Right renal pelvis (tissue), 4 donors: ENCODE measurements at places on chromosomes 16 and 17. TPM values are rescaled to one million over a fixed set of nuclear protein-coding genes. Genes with fewer than 3 reads are reported as not detected.

DNA sequence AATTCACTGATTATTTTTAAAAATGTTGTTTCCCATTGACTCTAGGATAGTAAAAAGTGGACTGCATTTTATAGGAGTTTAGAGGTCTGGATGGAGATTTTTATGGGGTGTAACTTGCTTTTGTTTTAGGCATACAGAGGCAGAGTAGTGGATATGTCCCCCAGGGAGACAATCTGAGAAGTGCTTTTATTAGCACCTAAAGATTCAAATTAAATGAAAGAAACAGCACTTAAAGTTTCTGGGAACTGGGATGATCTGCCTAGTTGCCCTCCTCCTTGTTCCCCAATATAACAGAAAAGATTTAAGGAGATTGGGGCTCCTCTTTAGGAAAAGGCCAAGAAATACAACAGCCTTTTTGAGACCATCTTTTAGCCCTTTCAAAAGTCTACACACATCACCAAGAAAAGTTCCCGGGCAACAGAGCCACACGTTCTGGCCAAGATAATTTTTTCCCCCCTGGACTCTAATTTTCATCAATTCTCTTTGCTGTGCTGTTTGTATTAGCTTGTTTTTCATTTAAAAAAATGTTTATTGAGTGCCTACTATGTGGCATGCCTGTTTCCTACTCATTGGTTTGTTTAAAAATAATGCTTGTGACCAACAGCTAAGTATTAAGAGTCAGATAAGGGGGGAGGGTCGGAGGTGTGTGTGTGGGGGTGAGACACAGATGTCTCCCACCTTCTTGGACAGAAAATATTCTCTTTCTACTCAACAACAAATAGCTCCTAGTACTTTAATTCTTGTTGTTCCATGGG, 2.5 kb upstream of the IGF2BP1 start:
- DNase-seq: no peak

DNA sequence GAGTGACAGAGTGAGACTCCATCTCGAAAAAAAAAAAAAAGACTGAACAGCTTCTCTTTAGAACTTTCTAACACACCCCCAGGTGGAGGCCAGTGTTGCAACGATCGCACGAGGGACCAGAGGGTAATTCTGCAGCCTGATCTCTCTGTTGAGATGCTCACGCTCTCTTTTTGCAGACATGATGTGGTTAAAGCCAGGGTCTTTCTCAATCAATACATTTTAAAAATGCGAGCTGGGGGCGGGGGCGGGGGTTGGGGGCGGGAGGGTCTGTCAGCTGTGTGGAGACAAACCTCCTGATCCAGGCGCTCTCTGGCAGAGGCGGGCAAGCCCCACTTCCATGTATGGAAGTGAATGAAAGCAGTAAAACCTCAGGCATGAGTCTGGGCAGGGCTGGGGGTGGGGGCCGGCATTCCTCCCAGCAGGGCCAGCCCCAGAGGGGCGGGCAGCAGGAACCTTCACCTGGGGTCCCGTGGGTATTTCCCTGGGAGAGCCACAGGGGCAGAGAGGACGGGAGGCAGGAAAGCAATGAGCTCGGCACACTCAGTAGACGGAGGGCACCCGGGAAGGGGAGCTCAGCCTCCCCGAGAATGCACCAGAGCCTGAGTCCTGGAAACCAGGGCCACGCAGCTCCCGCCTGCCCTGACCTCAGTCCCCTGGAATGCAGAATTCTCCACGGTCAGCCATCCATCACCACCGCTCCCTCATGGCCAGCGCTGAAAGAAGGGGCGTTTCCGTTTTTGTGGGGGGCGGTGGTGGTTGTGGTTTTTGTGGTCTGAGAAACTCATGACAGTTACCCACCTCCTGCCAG, 28.0 kb downstream of the NXN start:
- DNase-seq: no peak

DNA sequence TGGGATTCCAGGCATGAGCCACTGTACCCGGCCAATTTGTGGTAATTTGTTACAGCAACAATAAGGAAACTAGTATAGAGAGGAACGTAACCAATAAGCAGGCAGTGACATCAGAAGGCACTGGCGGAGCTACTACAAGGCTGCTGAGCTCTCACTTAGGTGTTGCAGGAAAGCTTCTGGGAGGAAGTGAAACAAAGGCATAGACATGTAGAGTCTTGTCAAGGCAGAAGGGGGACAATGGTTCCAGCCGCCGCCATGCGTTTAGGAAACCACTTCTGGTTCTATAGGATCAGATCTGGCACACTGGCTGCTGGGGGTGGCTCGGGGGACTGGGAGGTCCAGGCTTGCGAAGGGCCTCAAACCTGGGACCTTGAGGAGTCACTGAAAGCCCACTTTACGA, 9.4 kb upstream of the CPSF4L start:
- DNase-seq: no peak

DNA sequence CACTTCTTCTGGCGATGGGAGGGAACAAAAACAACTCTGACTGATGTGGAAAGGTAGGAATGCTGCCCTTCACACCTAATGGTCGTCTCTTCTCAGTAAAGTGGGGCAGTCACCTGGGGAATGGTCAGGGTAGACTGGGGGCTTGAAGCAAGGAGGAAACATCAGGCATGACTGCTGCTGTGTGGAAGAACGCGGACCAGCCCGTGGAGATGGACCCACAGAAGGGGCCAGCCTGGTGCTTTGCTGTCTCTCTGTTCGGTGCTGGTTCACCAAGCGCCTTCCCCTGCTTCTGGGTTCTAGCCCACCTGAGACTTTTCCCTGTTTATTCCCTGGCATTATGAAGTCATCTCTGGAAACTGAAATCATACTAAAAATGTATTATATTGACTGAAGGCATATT, 96.2 kb upstream of the DNAH17 start:
- no peak for DNase-seq

- DNase-seq: no peak
These were observed 9.9 kb downstream of the AHSP start for GRCh38 chr16:31537362-31538242.

- no peak for DNase-seq
These were observed 41.7 kb downstream of the TIMM22 start for GRCh38 chr17:1038459-1039122.

- peak; percentile 49 for DNase-seq
These were observed 629 bp upstream of the RNF135 start for GRCh38 chr17:30969989-30970830.

The CCL16 gene
- polyA plus RNA-seq: 0.23 TPM

GRCh38 chr16:30867747-30868146, 26.1 kb downstream of the BCL7C start:
- no peak for DNase-seq

DNA sequence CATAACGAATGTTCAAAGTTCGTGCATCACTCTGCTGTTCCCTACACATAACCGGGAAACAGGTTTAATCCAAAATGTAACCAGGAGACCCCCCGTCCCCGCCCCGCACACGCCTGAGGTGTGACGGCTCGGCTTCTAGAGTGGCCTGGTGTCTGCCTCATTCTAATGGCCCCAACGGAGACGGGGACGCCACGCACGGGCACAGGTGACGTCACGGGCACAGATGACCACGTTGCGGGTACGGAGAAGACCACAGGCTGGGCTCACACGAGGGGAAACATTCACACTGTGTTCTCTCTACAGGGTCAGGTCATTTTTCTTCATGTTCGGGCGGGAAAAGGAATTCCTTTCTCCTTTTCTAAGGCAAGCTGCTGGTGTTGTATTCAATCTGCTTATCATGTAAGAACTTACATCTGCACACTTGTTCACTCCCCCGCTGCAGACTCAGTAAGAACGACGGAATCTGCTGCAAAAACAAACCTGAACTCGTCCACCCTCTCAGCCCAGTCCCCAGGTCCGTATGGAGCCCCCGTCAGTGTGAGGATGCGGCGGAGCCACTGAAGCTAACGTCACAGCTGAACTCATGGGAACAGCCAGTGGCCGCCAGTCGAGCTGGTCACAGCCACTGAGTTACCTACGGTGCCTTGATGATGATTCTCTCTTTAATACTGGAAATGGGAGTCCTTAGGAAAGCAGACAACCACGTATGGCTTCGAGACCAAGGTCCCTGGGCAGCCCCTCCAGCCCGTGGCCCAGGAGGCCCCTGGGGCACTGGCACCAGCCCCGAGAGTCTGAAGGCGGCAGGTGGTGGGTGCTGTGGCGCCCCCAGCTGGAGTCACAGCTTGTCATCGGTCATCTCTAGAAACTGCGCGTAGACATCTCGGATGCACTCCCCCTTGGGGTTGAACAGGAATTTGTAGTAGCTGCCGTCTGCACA, 32.9 kb downstream of the WDR45B start:
- DNase-seq: no peak

DNA sequence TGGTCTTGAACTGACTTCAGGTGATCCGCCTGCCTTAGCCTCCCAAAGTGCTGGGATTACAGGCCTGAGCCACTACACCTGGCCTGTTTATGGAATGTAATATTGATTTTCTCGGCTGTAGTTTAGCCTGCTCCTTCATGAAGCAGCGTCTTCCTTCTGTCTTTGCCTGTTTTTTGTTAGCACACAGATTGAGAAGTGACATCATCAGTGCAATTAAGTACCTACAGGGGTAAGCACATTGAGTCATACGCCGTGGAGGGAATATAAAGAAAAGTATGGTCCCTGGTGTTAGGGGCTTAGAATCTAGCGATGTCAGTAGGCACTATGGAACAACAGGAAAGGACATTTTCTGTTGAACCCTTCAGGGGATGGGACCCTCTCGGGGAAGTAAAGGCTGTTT, 48.7 kb upstream of the SEC14L1 start:
- DNase-seq: no peak

DNA sequence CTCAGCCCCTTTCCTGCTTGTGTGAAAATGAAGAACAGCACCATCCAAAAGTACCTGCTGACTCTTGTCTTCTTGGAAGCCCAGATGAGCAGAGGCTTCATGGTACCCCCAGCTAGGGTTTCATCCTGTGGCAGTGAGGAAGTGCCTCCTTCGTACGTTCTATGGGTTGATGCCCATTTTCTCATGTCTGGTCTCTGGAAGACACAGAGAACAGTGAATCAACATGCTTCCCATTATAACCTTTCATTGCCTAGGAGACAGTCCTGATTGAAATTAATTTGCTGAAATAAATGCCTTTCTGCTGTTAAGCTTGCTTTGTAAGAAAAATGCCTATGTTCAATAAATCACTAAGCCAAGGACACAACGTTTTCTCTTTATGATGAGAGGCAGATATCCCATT, 36.5 kb downstream of the RCVRN start:
- no peak for DNase-seq
